ENCODE measurements at places on chromosomes 16 and 17. TPM values are rescaled to one million over a fixed set of nuclear protein-coding genes. Genes with fewer than 3 reads are reported as not detected.

GRCh38 chr16:27641260-27641659 is 91.3 kb downstream of the KATNIP start:
- ATAC-seq, result no peak

DNA sequence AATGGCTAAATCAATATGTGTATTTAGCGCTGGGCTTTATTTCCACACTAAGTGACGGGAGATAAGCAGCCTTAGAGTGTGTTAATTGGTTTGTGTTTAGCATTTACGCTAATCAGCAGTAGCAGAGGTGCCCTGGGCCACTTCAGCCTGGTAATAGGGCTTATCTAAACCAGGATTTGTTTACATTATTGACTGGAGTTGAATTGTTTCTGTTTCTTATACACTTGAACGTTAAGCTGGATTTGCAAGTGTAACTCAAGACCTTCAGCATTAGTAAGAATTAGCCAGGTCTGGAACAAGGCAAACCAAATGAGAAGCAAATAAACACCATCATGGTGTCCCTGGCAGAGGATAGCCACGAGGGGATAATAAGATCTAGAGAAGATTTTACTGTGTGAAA is 313.6 kb downstream of the HS3ST4 start:
- ATAC-seq, result no peak

EEF2K gene
- 20.9 TPM for total RNA-seq

DNA sequence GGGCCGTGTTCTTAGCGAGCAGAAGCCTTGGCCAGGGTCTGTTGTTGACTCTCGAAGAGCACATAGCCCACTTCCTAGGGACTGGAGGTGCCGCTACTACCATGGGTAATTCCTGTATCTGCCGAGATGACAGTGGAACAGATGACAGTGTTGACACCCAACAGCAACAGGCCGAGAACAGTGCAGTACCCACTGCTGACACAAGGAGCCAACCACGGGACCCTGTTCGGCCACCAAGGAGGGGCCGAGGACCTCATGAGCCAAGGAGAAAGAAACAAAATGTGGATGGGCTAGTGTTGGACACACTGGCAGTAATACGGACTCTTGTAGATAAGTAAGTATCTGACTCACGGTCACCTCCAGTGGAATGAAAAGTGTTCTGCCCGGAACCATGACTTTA is 18.5 kb downstream of the RSPRY1 start:
- ATAC-seq, result no peak

- ATAC-seq, result peak; percentile 82
Measured at GRCh38 chr17:49576088-49576916, 631 bp downstream of the NXPH3 start.

- no peak for ATAC-seq
Measured at GRCh38 chr16:46747777-46748651, at the start of gene MYLK3. TSS of gene MYLK3 (minus strand) at chr16:46748344. CDS start at chr16:46748193, 151 bp downstream.

GRCh38 chr16:71360378-71360777 is 1.9 kb downstream of the CALB2 start:
- peak; percentile 64 for ATAC-seq

DNA sequence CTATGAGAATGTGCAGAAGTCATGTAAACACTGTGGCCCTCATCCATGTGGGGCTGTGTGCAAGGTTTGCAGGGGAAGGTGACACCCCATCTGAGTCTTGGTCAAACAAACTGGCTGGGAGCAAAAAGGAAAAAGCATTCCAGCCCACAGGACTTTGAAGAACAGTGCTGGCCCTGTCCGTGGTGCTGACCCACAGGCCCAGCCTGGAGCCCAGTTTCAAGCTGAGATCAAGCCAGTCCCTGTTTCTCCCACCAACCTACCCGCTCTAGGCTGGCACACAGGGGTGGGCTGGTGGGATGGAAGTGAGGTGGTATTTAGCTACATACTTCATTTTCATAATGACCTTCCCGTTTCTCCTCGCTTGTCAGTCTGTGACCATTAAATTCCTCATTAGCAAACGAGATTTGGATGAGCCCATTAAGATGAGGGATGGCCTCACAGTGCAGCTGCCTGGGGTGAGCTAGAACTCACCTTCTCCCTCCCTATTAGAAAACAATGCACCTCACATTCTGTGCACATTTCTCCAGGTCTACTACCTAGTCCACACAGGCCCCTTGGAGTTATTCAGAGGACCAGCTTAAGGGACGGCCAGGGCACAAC is 12.6 kb upstream of the RPL38 start:
- no peak for ATAC-seq

DNA sequence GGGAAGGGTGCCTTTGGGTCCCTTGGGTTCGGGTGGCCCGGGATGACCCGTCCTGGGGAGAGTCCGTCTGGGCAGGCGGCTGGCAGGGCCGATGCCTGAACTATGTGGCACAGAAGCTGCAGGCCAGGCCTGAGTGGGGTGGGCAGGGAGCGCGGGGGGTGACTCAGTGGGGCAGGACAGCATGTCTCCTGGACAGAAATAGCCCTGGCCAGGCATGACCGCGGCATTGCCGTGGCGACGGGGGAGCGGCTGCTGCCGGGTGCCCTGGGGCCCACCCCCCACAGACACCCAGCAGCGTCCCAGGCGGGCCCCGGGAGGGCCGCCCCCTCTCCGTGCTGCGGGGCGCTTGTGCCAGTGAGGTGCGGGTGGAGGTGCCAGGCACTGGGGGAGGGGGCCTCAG is 1.8 kb upstream of the C1QTNF8 start:
- ATAC-seq, result peak; percentile 13

VMO1 gene
- not detected for total RNA-seq

ARRB2 gene
- total RNA-seq, result 25.4 TPM

DNA sequence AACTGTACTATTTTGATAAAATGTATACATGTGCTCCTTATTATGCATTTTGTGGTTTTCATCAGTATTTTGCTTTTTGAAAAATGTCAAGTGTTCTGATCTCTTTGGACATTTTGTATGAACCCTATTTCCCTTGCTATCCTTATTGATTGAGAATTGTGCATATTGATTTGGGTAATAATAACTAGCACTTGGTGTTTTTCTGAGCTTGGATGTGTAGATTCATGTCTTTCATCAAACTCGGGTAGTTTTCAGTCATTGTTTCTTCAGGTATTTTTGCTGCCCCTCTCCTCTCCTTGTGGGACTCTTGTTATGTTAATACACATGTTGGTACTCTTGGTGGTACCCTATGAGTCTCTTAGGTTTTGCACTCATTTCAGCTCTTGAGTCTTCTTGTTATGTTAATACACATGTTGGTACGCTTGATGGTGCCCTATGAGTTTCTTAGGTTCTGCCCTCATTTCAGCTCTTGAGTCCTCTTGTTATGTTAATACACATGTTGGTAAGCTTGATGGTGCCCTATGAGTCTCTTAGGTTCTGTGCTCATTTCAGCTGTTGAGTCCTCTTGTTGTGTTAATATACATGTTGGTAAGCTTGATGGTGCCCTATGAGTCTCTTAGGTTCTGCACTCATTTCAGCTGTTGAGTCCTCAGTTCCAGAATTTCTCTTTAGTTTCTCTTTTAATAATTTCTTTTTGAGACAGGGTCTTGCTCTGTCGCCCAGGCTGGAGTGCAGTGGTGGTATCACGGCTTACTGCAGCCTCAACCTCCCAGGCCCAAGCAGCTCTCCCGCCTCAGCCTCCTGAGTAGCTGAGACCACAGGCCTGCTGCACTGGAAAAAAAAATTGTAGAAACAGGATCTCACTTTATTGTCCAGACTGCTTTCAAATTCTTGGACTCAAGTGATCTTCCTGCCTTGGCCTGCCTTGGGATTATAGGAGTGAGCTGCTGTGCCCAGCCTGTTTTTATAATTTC is 19.3 kb downstream of the ZNF750 start:
- peak; percentile 30 for ATAC-seq

DNA sequence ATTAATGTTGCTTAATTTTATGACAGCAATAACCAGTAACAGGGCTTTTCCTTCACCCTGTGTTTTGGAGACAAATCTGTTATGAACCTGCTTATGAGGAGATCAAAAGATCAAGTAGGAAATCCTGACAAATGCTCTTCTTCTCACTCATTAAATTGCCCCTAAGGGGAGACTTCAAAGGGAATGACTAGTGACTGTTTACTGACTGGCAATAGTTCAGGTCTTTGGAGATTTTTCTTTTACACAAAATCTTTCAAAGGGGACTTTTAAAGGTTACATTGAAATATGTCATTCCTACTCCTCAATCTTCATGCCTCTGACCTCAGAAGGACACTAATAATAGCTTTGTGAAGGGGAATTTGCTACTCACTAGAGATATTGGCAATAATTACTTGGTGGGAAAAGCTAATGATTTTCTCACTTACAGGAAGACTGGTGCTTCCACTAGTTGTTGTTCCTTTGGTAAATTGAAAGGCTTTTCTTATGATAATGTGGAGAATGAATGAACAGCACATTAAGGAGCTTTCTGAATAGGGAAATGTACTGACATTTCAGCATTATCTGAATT is 292.9 kb upstream of the CA10 start:
- ATAC-seq, result no peak

TM4SF5 gene
- not detected for total RNA-seq

DNA sequence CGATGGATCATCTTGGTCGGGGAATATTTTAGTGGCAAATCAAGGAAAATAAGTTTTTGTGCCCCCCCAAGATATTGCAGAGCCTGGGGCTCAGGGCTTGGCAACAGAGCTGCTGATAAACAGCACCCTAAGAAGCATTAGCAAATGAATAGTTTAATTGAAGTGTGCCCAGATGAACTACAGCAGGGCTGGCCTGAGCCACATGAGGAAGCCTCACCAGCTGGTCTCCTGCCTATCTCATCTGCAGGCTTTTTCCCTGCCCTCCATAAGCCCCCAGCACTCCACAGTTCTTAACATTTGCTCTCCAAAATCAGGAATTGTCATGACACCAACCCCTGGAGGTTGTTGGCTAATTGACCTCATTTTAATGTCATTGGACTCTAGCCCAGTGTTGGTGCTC is 480.2 kb downstream of the HS3ST3B1 start:
- ATAC-seq, result no peak

DNA sequence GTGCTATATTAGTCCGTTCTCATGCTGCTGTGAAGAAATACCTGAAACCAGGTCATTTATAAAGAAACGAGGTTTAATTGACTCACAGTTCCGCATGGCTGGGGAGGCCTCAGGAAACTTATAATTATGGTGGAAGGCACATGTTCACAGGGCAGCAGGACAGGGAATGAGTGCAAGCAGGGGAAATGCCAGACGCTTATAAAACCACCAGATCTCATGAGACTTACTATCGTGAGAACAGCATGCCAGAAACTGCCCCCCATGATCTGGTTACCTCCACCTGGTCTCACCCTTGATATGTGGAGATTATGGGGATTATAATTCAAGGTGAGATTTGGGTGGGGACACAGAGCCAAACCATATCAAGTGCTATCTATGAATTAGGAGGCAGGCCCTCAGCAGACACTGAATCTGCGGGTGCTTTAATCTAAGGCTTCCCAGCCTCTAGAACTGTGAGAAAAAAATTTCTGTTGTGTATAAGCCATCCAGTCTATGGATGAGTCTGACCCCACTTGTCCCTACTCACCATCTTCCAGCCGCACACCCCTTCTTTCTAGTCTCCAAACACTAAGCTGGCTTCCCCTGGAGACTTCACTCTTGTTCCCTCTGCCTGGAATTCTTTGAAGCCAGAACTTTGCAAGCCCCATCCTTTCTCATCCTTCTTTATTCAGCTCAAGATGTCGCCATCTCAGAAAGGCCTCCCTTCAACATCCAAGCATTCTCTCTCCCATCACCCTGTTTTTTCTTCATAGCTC is 772 bp upstream of the NUP93 start:
- peak; percentile 15 for ATAC-seq

ARL5C gene
- total RNA-seq, result not detected

DNA sequence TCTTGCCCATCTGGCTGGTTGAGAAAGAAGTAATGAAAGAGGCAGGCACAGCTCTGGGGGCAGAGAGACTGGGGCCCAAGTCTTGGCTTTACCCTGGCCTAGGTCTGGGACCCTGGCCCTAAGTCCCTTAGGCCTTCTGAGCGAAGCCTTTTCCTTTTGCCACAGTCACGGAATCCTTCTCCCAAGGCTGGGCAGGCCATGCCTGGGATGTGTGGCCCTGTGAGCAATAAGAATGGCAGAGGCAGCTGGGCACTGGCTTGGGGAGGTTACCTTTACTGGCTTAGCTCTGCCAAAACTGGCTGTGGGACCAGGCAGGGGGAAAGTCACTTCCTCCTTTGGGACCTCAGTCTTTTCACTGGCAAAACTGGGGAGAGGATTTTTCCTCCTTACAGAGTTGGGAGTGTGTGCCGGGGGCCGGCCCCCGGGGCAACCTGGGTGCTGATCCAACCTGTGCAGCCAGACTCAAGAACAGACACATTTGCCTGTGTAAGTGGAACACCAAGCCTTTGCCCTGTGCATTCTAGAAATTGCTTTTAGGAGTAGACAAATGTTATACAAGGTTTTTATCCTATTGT is 12.9 kb downstream of the FOXF1 start:
- no peak for ATAC-seq

SLFN12 gene
- 0.05 TPM for total RNA-seq

- no peak for ATAC-seq
Measured at GRCh38 chr17:80807882-80808281, 183.8 kb upstream of the CHMP6 start.

CEP112 gene
- total RNA-seq, result 5.7 TPM

- no peak for ATAC-seq
Measured at GRCh38 chr17:66981983-66982508, 17.5 kb downstream of the CACNG4 start.

DNA sequence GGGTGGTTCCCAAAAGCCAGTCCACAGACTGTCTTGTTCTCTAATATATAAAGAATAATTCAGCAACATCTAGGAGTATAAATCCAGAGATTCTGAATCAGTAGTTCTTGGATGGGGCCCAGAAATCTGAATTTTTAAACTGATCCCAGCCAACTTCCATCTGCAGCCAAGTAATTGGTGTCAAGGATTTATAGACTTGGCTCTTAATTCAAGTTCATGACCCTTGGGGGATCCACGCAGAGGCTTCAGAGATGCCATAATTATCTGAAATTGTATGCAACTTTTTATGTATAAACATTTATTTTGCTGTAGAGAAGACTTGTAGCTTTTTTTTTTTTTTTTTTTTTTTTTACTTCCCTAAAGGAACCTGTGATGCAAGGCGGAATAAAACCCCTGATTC is 60.6 kb downstream of the HLF start:
- no peak for ATAC-seq

- ATAC-seq, result no peak
Measured at GRCh38 chr17:43737722-43738121, 20.9 kb downstream of the SOST start.

PSMD3 gene
- total RNA-seq, result 130 TPM

MYLK3 gene
- 1.4 TPM for total RNA-seq

MMP2 gene
- 158 TPM for total RNA-seq

DNA sequence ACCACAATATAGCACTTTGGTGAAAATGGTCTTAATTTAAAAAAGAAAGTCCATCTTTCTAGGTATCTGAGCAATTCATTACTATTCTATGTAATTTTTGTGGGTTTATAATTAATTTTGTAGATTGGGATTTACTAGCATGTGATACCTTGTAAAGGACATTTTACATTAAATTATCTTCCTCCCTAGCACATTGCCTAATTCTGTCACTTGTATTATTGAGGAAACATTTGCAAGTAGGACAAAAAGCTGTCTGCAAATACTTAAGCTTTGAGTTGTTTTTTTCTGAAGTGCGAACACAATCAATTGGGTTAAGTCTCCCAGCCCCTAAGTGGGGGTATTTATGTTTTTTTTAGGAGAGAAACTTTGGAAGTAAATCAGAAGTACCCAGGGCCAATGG is 167.0 kb downstream of the PRKCA start:
- no peak for ATAC-seq

WNK4 gene
- total RNA-seq, result 0.59 TPM

- ATAC-seq, result no peak
Measured at GRCh38 chr16:80992676-80993293, 13.9 kb downstream of the CMC2 start.
